ENCODE measurements at places on chromosomes 5 and 9. TPM values are rescaled to one million over a fixed set of nuclear protein-coding genes. Genes with fewer than 3 reads are reported as not detected.

GRCh38 chr5:172874647-172875504 is 40.8 kb downstream of the ERGIC1 start:
- DNase-seq = no peak

GRCh38 chr5:6029811-6030271 is 348.5 kb downstream of the MED10 start:
- DNase-seq = no peak

DNA sequence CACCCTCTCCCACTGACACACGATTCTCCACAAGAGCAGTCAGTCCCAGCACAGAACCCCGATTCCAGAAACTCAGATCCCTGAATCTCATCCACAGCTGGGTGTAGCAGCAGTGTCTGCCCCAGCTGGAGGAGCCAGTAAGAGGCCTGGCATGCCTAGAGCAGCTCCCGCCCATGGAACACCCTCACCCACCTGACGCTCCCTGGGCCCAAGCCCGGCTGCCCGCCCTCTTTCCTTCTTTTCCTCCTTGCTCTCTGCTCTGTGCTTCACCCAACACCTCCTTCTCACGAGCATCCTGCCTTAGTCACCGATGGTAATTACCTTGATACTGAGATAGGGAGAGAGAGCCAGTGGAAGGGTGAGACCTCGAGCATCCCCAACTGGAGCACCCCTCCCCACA is 8.7 kb downstream of the PCDH1 start:
- peak; percentile 73 for DNase-seq

DNA sequence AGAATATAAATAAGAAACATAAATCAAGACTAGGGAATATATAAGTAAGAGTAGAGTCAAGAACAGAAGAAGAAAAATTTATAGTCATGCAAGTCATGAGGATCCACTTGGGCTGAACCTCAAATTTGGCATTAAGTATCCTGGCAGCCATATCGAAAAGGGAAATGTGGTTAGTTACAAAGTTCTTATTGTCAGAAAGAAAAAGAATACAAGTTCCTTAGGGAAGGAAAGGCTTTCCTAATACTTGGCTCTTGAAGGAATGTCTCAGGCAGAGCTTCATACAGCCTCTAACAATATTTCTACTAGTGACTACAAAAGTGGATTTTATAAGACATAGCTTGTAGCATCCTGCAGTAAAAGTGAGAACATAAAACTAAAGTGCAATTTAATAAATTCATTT is 45.4 kb downstream of the TMEM252 start:
- DNase-seq = no peak

- DNase-seq = no peak
These were observed 27.6 kb upstream of the SUSD3 start for GRCh38 chr9:93030642-93031628.

DNA sequence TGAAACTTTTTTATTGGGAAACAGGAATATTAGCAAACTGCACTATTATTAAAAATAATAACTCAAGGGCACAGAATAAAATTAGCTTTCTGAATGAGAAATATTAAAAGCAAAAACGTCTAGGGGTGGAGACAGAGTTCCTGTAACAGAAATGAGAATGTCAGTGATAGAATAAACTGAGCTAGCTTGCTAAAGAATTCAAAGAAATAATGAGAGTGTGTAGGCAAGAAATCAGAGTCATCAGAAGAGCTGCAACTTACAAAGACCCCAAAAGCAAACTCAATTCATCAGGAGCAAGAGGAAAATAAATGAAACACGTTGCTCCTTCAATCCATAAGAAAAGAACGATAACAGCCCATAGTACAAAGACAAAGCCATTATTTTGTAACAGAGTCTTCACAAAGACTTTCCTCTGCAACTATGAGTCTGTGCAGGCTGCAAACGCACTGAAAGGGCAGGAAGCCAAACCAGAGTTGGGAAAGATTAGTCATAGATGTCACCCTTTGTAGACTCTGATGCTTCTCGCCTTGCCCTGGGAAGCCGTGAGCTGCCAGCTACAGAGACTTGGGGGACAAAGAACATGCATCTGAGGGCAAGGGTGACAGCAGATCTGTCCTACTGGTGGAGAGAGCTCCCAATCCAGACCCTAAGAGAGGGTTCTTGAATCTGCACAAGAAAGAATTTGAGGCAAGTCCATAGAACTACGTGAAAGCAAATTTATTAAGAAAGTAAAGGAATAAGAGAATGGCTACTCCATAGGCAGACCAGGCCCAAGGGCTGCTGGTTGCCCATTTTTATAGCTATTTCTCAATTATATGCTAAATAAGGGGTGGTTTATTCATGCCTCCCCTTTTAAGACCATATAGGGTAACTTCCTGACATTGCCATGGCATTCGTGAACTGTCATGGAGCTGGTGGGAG is 40.8 kb downstream of the SHC3 start:
- DNase-seq = peak; percentile 81

DNA sequence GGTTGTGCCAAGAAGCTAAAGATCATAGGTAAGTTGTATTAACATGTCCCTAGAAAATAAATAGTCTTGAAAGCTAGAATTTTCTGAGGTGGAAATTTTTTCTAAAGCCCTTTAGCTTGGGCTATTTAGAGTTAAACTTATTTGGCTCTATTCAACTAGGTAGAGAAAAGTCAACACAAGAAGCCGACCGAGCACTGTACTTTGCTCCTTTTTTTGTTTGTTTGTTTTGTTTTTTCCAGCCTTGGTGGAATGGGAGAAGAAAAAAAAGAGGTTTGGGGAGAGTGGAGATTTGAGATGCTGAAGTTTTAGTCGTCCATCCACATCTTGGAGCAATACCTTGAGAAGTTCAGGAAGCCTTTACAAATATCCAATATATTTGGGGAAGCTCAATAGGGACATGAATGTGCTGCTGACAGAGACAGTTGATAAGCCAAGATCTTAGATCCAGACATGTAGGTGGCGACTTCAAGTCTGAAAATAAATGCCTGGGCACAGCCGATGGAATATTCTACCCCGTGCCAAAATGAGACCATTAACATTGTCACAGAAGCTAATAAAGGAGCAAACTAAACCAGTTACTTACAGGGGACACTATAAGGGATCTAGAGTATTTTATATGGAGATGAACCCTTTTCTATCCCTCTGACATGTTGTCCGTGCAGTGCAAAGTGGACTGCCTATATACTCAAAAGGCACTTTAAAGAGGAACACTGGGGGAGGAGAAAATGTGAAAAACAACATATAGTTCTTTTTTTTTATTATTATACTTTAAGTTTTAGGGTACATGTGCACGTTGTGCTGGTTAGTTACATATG is 466.1 kb downstream of the PTPRD start:
- no peak for DNase-seq

DNA sequence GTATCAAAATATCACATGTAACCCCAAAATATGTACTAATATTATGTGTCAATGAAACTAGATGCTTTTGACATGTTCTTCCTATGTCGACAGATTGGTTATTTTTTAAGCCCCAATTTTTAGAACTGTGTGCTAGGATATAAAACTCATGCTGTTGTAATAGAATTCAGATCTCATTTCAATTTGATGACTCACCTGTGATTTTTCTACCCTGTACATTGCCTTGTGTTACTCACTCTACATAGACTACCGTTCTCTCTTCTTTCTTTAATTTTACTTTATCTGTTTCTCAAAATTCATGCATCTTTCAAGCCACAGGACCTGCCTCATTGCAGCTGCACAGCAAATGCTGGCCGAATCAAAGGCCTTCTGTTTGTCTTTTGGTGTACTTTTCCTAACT is 284.5 kb downstream of the MAT2B start:
- DNase-seq = no peak

DNA sequence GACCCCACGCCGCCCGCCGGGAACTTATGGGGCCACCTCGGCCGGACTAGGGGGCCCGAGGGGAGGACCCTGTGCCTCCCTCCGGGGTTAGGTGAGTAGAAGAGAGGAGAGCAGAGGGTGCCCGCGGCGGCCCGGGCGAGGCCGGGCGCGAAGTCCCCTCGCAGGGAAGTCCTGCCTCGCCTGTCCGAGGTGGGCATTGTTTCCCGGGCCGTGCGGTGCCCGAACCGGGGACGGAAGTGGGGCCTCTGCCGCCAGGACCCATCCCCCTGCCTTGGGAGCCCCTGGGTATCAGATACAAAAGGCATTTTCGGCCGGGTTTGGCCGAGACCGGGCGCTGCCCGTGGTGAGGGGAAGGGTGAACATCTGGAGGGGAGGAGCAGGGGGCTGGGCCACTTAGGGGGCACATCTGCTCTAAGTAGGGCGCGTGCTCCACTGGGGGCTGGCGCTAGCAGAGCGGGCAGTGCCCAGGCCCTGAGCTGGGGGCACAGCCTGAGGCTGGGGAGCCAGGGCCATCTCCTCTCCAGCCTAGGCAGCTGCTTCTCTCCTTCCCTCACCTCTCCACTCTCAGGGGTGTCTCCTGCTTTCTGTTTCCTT is 48.2 kb downstream of the DAB2IP start:
- no peak for DNase-seq

DNA sequence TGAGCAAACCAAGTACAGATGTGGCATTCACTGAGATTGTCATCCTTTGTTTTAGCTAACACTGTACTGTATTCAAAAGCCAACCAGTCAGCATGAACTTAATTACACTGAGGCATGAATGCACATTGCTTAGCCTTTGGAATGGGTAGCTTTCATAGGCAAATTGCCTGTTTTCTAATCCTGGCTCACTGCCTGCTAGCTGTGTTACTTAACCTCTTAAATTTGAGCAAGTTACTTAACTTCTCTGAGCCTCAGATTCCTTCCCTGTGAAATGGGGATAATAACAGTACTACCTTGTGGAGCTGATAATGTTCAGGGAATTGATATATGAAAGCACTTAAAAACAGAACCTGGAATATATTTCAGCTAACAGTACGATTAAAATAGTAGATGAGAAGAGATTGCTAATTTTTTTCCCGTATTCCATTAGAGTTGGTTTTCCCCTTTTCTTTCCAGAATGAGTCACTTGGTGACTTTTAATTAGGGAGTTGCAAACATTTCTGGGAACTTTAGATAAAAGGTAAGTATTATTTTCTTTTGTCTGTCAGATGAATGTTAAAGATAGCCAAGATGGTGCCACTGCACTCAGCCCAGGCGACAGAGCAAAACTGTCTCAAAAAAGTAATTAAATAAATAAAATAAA is 43.9 kb downstream of the ARRDC3 start:
- no peak for DNase-seq

- DNase-seq = no peak
These were observed 33.0 kb upstream of the MAP1B start for GRCh38 chr5:72074251-72074650.

- DNase-seq = no peak
These were observed 198.0 kb downstream of the CAAP1 start for GRCh38 chr9:26694381-26695297.

GRCh38 chr9:981491-981898 is 5.0 kb downstream of the DMRT3 start:
- DNase-seq = no peak

- no peak for DNase-seq
These were observed 386.3 kb downstream of the BNC2 start for GRCh38 chr9:16484180-16484579.

GRCh38 chr5:151700820-151701219 is 14.1 kb upstream of the SPARC start:
- no peak for DNase-seq

DNA sequence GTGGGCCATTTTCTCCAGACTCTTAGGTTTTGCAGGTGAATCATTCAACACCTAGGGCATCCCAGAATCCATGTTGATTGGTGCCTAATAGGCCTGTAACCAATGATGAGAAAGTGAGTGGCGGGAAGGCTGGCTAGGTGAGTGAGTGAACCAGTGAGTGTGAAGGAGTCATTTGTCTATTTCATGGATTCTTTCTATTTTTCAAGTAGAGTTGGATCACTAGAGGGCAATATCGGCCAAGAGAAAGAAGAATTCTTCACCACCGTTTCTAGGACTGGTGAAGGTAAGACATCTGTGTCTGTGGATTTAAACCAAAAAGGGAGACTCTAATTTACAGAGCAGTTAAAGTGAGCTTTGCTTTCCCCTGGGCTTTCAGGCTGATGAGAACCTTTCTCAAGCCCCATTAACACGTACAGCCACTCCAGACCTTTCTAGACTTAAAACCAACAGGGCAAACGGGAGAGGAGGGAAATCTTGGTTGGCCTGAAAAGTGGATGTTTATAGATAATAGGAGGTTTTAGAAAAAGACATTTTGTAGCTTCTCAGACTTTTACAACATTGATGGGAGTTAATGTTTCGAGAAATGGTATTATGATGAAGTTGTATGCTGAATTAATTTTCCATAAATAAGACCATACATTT is 114.3 kb upstream of the IL12B start:
- peak; percentile 68 for DNase-seq

DNA sequence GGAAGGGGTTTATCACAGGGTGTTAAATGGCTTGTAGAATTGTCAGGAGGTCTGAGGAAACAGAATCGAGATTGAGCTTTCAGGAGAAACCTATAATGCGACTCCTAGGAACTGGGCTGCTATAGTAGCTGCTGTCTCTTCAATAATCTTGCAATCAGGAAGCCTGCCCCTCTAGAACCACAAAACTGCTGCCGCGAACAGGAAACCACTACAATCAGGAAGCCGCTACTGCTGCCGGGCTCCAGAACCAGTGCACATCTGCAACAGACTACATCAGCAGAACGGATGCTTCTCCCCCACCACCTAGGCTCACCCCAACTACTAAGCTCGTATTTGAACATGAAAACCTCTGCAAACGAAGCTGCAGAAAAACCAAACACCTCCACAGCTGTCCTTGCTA is 31.6 kb downstream of the TNFSF8 start:
- DNase-seq = peak; percentile 70

DNA sequence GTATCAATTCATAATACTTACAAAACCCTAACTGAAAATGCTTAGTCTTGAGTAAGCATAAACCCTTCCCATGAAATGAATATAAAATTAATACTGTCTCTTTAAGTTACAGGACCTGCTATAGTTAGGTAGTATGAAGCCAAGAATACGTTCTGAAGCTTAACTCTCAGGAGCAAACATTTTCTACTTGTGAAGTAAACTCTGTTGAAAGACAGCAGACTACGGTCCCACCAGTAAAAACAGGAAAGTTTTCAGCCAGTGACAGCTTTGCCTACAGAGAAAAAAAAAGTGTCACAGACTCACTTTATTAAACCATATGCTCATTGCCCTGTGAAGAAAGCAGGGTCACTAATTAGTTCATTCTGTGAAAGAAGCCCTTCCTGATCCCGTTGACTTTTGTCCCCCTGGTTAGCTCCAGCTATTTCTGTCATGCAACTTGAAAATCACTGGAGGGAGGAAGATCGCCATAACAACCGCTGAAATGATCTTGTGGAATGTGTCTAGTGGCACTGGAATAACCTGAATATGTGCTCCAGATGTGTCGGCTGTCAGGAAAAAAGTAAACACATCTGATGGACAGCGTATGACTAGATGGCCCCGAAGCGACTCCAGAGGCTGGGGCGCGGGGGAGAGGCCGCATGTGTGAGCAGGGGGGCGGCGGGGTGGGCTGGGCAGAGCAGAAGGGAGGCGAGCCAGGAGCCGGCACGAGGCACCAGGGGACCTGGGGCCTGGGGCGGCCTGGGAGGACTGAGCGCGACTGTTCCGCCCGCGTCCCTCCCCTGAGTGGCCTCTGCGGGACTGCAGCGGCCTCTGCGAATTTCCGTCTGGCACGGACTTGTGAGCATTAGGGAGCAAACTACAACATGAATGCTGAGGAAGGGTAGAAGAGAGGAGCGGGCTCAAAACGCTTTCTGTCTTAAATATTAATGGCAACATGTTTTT is 41.9 kb downstream of the BNC2 start:
- DNase-seq = no peak

GRCh38 chr9:135009794-135010585 is 77.5 kb upstream of the OLFM1 start:
- DNase-seq = no peak

GRCh38 chr9:37549527-37549926 is 26.7 kb downstream of the FBXO10 start:
- no peak for DNase-seq

Gene NR5A1
- polyA plus RNA-seq = 2.4 TPM

Gene AQP7
- polyA plus RNA-seq = 1.1 TPM

Gene NKD2
- polyA plus RNA-seq = 5.3 TPM

Gene SH2D3C
- polyA plus RNA-seq = 4.7 TPM

Gene DTWD2
- polyA plus RNA-seq = 1.7 TPM

Gene SOX30
- polyA plus RNA-seq = not detected

Data from stomach (tissue), 19 donors.